ENCODE measurements at places on chromosomes 7 and 10. TPM values are rescaled to one million over a fixed set of nuclear protein-coding genes. Genes with fewer than 3 reads are reported as not detected.

Gene GATA3
- total RNA-seq, result 1.00 TPM

Gene PAXIP1
- total RNA-seq, result 7.4 TPM

Gene KBTBD2
- 24.1 TPM for total RNA-seq

Gene CDH23
- total RNA-seq, result 24.5 TPM

Gene MASTL
- 7.0 TPM for total RNA-seq

Gene C10orf53
- not detected for total RNA-seq

Gene MET
- total RNA-seq, result 26.8 TPM

Gene BBIP1
- 38.6 TPM for total RNA-seq

Gene PNLIPRP3
- total RNA-seq, result not detected

Gene C10orf143
- 3.2 TPM for total RNA-seq

Gene UNCX
- total RNA-seq, result not detected

Gene ADAM22
- 18.4 TPM for total RNA-seq

Gene PRLHR
- total RNA-seq, result not detected

GRCh38 chr10:75959209-75959608 is 527.8 kb downstream of the LRMDA start:
- no peak for DNase-seq

GRCh38 chr7:2529161-2530070 is 9.8 kb downstream of the LFNG start:
- peak; percentile 93 for DNase-seq

GRCh38 chr7:116242759-116243158 is 32.4 kb downstream of the TES start:
- no peak for DNase-seq

- DNase-seq, result peak; percentile 89
Observed at GRCh38 chr10:79445977-79446757, 743 bp upstream of the ZCCHC24 start.

- no peak for DNase-seq
Observed at GRCh38 chr10:114764656-114765055, 56.9 kb upstream of the FHIP2A start.

DNA sequence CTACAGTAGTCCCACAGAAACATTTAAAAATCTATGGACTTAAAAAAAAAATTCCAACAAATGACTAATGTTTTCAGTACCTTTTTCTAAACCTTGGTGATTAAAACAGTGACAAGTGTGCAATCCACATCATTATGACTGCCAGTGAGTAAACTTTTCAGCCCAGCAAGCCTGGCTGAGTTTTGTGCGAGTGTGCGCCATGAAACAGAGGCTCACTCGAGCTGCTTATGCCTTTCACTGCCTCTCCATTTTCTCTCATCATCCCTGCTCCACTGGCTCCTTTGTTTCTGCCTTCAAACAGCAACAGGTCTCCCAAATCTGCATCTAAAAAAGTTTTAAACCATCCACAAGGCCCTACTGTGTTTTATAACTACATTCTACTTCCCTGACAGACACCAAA is 105.8 kb downstream of the USP6NL start:
- no peak for DNase-seq

DNA sequence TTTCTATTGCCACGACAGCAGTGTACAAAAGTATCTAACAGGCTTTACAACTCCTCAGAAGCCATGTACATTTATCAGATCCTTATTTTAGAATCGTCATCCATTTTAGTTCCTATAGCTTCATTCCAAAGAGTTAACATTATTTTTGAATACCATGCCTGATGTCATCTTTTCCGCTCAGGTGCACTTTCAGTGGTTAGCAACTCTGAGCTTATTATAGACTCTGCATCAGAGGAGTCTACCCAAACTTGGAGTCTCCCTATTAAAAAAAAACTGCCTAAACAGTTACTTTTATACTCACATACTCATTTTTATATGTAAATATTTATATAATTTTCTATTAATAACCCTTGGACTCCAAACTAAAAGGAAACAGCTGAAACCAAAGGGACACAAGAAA is 31.6 kb upstream of the PRSS37 start:
- no peak for DNase-seq

DNA sequence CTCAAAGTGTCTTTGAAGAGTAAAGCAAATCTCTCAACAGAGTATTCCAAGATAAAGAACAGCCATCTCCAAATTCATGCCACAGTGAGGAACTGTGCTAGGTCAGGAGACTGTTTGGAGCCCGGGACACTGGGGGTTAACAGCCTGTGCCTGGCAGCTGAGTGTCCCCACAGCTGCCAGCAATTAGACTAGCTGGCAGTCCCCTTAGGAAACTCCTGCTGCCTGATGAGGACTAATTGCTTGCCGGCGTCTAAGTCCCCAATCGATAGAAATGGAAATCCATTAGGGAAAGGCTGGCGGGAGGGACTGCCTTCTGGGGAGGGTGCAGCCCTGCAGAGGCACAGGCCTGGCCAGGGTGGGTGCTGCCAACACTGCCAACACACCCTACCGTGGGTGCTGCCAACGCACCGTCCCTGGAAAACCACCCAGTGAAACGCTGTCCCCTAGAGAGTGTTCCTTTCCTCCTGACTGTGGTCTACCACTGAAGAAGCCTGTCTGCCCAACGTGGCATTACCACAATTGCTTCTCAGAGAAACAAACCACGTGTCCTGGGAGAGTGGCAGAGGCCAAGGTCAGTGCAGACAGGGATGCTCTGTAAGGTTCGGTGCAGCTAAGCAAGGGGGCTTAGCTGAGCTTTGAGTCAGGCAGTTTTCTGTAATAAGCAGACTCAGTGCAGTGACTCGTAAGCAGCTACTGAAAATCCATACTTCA is 60.8 kb downstream of the XRCC2 start:
- peak; percentile 40 for DNase-seq

DNA sequence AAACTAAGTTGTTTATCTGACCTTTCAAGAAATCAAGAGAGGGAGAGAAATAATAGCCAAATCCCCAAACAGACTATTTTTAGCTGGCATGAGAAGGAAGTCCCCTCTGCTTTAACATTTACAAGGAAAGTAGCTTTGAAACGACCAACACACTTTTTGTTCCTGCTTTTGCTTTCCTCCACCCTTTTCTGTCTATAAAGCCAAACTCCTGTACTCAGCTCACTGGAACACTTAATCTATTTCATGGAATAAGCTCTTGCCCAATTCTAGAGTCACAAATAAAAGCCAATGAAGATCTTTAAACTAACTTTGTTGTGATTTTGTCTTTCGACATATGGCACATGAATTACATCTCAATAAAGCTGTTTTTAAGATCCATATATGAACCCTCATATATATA is 86.8 kb upstream of the CCDC71L start:
- DNase-seq, result no peak

DNA sequence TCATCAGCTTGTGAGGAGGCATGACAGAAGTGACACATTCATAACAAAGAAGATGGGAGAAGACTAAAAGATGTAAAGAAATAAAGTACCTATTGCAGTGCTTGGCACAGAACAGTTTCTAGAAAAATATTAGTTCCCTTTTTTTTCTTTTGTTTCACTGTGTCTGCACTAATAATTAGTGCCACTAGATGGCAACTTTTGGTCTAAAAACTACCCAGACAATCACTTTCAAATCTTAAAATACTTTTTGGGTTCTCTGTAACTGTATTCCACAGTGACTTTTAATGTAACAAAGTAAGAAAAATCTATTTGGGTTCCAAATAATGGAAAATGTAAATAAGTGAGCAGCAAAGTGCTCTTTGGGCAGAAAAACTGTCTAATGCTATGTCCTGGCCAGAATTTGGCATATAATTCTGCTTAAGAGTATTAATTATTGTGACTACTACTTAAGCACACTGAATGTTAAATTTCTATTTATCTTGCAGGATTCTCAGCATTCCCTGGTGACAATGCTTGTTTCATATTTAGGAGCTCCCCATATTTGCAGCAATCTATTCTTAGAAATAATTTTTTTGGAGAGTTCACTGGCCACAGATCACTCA is 134.8 kb upstream of the KIF5B start:
- DNase-seq, result no peak

GRCh38 chr10:87761892-87762291 is 56.1 kb downstream of the ATAD1 start:
- DNase-seq, result no peak

DNA sequence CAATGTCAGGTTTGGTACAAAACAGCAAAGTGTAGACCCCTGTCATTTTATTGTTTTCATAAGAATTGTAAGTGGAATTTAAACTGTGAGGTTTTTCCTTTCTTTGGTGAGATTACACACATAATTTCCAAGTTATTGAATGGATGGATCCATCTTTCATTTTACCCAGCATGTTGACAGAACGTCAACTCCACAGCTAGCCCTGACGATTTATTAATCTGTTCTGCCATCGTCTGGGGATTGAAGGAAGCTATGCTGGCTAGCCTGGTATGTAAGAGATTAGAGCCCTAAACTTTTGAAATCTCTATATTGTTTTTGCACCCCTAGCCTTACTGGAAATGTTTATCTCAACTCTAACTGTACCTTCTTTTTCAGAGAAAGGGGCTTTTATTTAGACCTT is 8.6 kb downstream of the WNT16 start:
- DNase-seq, result no peak

DNA sequence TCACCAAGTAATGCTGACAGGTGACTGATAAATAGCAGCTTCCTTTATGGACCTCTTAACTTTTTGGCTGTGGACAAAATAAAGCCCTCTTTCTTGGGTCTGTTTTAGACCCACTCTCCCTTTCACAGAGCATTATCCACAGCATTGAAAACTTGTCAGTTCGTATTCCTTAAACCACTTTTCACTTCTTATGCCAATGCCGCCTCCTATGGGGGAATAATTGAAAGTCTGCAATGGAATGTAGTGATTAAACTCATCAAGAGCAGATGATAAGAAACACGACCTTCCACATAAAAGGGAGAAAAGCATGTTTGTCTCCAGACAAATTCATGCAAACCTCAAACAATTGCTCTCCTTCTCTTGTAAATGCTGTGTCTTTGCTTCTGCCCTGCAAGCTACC is 153.4 kb downstream of the SORCS1 start:
- DNase-seq, result no peak

GRCh38 chr7:36420307-36420706 is 30.6 kb downstream of the ANLN start:
- no peak for DNase-seq

- peak; percentile 69 for DNase-seq
Observed at GRCh38 chr7:140526787-140527664, 47.7 kb upstream of the MKRN1 start.

GRCh38 chr7:98930921-98931320 is 52.6 kb downstream of the TRRAP start:
- no peak for DNase-seq

DNA sequence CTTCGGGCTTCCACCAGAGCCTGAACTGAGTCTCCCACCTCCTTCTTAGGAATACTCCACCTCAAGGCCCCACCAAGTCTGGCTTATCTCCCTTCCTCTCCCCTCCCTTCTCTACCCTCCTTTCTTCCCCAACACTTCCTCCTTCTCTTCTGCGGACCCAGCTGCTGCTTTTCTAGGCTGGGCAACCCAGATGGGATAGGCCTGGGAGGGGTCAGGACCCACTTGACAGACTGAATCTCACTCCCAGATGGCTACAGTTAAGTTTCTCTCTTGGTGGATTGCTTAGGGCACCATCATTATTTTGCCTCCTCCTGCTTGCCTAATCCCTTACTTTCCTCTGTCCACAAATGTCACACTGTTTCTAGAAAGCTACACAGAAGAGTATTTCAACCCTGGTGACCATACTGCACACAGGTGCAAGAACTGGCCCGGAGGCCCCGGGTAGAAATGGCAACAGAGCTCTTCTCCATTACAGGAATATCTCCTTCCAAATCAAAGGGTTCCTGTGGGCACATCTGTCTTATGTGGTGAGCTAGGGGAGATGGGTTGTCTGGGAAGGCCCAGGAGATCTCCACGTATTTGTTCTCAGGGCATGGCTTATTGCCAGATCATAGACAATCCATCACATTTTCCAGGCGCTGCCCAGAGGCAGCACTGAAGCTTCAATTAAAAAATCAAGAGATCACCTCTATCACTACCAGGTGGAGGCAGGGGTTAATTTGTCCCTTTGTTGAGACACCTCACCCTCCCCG is 5.1 kb upstream of the HOXA11 start:
- DNase-seq, result no peak

- DNase-seq, result no peak
Observed at GRCh38 chr7:155962191-155962967, 150.1 kb upstream of the SHH start.

GRCh38 chr10:127982601-127983000 is 75.7 kb downstream of the PTPRE start:
- no peak for DNase-seq

Data from posterior vena cava (tissue), 2 donors.